ENCODE measurements at places on chromosomes 1 and 21. TPM values are rescaled to one million over a fixed set of nuclear protein-coding genes. Genes with fewer than 3 reads are reported as not detected.

PPT1 gene
- total RNA-seq = 42.7 TPM

OR2AK2 gene
- not detected for total RNA-seq

AVPR1B gene
- not detected for total RNA-seq

PLPPR4 gene
- 18.3 TPM for total RNA-seq

Data from tongue (tissue), 3 donors.